D721Med (cell line): ENCODE measurements at places on chromosomes 1 and 21.

DNA sequence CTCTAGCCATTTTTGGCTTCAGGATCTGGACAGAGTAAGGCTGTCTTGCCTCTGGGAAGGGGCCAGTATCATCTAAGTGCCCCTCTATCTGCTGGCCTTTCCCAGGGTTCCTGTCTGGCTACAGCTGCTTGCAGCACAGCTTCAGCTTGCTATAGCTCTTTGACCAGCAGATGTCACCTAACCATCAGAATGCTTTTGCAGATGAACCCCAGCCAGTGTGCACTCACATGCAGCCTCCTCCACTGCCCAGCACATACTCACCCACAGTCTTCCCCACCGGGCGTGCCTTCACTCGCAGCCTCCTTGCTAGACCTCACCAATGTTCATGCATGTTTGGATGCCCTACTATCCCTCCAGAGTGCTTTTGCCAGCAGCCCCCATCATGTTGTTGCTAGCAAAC is 769.0 kb downstream of the BRINP3 start:
- no peak for DNase-seq

GRCh38 chr1:95180371-95180770 is 53.6 kb upstream of the RWDD3 start:
- DNase-seq = no peak

DNA sequence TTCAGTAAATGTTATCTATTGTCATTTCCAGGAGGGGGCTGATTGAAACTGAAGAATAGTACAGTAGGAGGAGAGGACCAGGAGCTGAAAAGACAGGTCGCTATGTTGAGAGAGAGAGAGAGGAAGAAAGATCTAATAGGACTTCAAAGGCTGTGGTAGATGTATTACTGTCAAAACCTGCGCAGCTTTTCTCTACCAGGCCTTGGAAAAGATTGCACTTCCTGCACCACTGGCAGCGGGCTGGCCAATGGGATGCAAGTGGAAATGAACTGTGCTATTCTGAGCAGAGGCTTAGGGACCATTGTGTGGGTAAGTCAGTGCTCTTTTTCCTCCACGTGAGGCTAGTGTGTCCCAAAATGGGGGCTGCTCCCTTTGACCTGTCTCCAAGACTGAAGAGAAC is 47.1 kb downstream of the MDM4 start:
- DNase-seq = no peak

DNA sequence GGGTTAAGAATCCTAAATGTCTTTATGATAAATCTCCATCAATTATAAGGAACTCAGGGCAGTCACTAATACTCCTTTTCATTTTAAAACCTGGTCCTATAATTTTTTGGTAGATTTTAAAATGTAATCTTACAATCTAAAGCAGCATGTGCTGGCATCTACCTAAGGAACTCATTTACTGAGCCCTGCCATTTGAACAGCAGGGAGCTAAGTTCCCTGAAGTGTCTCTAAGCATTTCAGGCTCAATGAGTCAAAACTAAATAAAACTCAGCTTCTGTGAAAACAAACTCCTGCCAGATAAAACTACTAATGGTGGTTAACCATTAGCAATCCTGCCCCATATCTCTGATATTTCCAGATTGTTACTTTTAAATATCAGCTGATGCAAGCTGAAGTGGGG is 1371.8 kb upstream of the PRMT6 start:
- no peak for DNase-seq

DNA sequence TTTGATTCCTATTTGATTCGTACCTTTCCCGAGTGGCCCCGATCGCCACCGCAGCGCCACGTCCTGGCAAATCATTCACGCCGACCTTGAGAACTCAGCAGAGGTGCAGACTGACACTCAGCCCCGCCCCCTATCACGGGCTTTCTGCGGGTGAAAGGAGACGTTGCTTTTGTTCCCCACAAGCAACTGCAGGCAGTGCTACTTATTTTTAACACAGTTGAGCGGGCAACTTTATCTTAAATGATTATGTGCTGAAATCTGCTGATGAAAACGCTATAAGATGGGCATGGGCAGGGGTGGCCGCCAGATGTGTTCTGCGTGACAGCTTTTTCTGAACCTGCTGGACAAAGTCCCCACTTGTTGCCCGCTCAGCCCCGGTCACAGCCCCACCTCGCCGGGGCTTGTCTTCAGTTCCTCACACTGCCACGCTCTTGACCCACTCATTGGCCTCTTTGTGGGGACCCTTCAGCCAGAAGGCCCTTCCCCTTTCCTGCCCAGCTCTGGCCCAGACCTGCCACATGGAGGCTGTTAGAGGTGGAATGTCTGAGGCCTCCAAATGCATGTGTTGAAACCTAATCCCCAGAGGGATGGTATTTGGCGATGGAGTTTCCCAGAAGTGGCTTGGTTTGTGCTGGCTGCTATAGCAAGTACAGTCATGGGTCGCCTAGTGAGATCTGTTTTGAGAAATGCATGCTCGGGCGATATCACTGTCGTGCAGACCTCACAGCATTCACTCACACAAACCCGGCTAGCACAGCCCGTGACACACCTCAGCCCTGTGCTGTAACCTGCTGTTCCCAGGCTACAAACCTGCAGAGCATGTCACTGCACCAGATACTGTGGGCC is 15.7 kb upstream of the PDXK start:
- no peak for DNase-seq

- no peak for DNase-seq
These were observed 6.2 kb upstream of the CENPS start for GRCh38 chr1:10424034-10424433.

GRCh38 chr1:101995984-101996745 is 561 bp downstream of the OLFM3 start:
- DNase-seq = peak; percentile 15

DNA sequence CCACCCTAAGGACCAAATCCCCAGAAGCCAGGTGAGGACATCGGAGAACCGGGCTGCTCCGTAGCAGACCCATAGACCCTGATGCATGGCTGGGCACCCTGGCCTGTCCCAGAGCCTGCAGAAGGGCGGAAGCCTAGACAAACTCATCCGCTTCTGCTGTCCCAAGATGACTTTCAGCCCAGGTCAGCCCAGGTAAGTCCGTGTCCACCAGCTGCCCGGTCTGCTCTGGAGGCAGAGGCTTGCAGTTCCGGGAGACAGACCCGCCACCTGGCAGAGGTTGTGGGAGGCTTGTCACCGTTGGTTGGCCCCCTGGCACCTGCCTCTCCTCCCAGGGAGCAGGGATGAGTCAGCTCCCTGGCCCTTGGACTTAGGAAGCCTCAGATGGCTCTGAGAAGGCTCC is 22.8 kb upstream of the POFUT2 start:
- DNase-seq = no peak

- no peak for DNase-seq
These were observed 15.5 kb upstream of the NMNAT2 start for GRCh38 chr1:183433703-183434102.

- no peak for DNase-seq
These were observed 16.3 kb upstream of the H3-3A start for GRCh38 chr1:226046240-226046639.
